ENCODE measurements at places on chromosomes 2 and 18.

GRCh38 chr18:58168221-58168620, 124.2 kb downstream of the NEDD4L start:
- DNase-seq: no peak

DNA sequence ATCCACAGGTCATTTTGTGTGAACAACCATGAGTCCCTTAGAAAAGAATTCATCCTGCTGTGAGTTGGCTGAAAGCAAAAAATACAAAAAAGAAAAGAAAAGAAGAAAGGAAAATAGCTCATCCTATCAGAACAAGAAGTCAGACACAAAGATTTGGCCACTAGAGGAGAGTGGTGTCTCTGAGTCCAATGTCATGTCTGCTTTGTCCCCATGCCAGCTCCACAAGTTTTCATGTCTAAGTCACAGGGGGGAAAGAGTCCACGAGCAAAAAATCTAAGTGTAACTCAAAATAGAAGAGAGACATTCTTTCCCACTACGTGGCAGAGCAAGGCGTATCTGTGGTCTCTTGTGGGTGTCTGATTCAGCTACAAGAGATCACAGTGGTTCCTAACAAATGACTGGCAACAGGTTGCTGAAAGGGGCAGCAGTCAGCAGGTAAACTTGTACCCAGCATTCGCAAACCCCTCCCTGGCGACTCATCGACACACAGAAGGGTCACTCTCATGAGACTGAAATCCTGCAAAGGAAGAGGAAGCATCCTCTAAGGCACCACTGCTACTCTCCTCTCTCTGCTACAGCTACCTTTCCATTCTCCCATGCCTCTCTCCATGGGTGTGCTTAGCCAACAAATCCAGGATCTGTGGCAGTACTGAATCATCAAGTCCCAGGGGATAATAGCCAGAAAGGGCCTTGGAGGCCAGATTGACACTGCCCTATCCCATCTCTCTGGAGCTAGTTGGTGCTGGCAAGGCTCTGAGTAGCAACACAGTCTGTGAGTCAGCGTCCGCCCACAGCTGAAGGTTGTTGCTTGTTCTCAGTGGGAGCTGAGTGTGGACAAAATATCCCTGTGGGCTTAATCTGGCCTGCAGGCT, 123.0 kb upstream of the SLC39A10 start:
- DNase-seq: peak; percentile 54

DNA sequence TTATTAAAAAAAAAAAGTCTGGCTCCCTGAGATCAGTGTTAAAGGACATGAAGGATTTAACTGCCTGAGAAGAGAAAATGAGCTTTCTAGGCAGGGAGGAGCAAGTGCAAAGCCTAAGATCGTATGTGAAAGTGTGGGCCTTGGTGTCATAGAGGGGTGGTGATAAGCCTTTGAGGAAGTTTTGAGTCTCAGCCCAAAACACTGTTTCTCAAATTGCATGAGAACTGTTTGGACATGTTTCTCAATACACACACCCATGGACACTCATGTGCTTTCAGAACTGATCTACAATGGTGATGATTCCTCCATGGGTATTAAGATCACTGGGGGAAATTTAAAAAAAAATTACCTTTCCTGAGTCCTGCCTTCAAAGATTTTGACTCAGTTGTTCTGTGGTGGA, 336.7 kb upstream of the RND3 start:
- DNase-seq: no peak

DNA sequence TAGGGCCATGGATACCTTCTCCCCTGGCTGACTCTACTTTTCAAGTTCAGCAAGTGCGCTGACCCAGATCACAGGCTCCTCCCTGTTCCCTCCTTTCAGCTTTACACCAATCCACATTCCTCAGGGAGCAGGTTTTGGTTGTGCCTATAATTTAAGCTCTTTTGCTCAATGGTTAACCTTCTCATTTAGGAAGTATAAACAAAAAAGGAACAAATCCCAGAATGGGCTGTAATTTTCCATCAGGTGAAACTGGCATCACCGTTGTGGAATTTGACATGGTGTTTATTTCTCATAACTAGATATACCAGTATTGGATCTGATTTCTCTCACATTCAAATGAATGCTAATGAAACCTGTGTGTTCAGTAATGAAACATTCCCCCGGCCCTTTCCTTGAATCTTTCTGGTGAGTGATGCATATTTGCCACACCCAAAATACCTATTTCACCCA, 13.6 kb downstream of the STRN start:
- DNase-seq: no peak

DNA sequence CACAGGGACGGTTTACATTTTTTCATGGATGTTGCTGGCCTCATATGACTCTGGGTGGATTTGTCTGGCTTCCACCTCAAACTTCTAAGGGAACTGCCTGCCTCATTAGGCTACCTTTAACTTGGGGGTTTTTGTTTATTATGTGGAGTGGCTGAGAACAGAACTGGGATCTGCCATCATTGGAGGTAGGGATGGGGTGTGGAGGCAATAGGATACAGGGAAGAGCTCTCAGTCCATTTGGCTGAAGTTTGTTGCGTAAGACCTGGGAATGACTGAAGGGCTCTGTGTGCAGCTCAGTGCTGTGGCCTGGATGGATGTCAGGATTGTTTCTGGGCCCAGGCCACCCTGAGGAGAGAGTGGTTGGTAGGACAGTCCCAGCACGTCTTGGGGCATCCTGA, 31.2 kb downstream of the ASB1 start:
- DNase-seq: no peak

- DNase-seq: no peak
These were observed 232.6 kb upstream of the PXDN start for GRCh38 chr2:1976728-1977416.

- no peak for DNase-seq
These were observed 30.2 kb downstream of the ARHGAP25 start for GRCh38 chr2:68764806-68765311.

DNA sequence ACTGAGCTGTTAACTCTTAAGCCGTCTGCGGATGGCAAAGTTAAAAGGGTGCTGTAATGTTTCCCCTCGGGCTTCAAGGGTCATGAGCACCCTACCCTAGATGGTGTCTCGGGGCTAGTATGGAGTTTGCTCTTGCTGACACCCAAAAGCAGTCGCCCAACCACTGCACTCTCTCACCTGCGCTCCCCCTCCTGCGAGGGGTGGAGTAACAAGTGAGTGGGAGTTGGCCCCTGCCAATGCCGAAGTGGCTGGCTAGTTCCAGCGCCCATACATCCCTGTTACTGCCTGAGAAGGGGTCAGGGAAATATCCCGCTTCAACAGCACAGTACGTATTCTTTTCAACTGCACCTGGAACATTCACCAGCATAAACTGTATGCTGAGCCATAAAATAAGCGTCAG, 47.5 kb downstream of the FAM117B start:
- no peak for DNase-seq

DNA sequence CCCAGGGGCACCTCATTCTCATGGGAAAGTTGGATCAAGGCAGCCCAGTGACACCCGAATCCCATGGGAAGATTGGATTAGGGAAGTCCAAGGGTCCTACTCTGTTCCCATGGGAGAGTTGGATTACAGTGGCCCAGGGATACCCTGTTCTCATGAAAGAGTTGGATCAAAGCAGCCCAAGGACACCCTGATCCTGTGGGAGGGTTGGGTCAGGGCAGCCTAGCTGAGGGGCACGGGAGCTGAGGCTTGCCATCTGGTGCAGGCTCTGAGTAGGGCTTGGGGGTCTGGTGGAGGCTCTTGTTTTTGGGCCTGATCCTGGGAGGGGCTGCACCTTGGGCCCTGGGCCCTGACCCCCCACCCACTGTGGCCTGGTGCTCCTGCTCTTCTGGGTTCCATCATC, 87.1 kb downstream of the ACKR3 start:
- no peak for DNase-seq

DNA sequence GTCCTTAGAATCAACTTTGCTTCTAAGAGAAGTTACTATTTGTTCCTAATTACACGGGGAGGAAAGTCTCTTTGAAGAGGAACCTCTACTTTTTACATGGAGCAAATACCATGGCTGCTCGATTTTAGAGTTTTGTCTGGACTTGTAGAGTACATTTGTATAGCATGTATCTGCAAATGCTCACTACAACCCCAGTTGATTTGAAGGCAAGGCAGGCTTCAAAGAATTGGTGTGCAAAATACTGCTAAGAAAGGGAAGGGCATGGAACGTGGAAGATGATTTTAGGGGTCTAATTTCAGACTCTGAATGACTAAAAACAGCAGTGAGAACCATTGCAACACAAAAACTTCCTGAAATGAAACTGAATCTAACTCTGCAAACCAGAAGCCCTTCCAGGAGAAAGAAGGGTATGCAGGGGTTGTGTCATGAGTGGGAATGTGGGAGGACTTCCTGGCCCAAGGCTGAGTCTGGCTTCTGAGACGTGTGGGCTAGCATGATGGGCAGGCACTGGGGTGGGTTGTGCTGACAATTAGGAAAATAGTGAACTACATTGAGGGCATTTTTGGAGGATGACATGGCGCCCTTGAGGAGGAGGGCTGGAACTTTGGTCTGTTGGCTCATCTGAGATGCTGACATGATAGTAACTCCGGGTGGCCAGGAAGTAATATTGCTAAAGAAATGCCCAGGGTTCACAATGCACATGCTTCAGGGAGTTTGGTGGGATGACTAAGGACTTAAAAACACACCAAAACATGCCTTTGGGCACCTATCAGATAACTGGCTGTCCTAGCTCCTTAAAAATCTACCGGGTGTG, 18.9 kb upstream of the IL1R2 start:
- DNase-seq: no peak

- DNase-seq: no peak
These were observed 16.2 kb downstream of the TOGARAM2 start for GRCh38 chr2:28997237-28997846.

DNA sequence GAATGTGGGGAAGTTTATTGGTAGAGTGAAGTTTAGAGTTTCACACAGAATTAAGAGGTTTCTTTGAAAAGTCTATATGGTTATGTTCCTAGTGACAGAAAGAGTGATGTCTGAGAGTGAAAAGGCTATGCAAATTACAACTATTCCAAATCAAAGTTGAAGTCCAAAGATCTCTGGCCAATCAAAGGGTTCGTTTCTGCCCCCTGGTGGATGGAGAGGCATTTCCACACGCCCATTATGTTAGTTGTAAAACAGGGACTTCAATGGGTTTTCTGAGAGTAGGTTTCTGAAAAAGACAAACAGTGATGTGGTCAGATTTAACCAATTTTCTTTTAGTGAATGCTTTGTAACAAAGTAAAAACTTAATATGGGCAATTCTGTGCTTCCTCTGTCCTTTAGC, 441.5 kb upstream of the POU3F3 start:
- DNase-seq: no peak

GRCh38 chr2:210009896-210010295, 7.5 kb downstream of the RPE start:
- DNase-seq: no peak

- no peak for DNase-seq
These were observed 188.2 kb downstream of the PRKCE start for GRCh38 chr2:45839508-45840251.

- DNase-seq: no peak
These were observed 53.6 kb upstream of the RNF152 start for GRCh38 chr18:61946449-61946848.

- no peak for DNase-seq
These were observed 117.5 kb upstream of the MEIS1 start for GRCh38 chr2:66317268-66317890.

DNA sequence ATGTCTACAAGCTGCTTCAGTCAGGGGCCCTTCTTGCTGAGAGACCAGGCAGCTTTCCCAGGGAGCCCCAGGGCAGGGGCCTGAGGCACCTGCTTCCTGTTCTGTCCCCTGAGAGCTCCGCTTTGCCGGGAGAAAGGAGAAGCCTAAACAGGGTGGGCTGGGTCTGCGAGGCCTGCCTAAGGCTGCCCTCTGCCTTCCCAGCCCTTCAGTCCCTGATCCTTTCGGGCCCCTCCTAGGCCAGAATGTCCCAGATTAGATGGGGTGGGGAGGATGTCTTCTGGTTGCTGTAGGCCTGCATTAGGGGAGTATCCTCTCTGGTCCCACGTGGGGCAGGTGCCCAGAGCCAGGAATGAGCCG, 72.4 kb downstream of the TGOLN2 start:
- no peak for DNase-seq

- no peak for DNase-seq
These were observed 43.4 kb upstream of the SEC11C start for GRCh38 chr18:59096098-59096789.

- DNase-seq: no peak
These were observed 46.7 kb upstream of the ITGA6 start for GRCh38 chr2:172380436-172381274.

- DNase-seq: no peak
These were observed 14.9 kb upstream of the FAP start for GRCh38 chr2:162258169-162258568.

- no peak for DNase-seq
These were observed 38.8 kb downstream of the EPHA4 start for GRCh38 chr2:221533299-221533698.

GRCh38 chr18:69557282-69557681, 156.6 kb downstream of the DOK6 start:
- no peak for DNase-seq

- DNase-seq: no peak
These were observed 51.6 kb upstream of the ZNF532 start for GRCh38 chr18:58813105-58813504.

DNA sequence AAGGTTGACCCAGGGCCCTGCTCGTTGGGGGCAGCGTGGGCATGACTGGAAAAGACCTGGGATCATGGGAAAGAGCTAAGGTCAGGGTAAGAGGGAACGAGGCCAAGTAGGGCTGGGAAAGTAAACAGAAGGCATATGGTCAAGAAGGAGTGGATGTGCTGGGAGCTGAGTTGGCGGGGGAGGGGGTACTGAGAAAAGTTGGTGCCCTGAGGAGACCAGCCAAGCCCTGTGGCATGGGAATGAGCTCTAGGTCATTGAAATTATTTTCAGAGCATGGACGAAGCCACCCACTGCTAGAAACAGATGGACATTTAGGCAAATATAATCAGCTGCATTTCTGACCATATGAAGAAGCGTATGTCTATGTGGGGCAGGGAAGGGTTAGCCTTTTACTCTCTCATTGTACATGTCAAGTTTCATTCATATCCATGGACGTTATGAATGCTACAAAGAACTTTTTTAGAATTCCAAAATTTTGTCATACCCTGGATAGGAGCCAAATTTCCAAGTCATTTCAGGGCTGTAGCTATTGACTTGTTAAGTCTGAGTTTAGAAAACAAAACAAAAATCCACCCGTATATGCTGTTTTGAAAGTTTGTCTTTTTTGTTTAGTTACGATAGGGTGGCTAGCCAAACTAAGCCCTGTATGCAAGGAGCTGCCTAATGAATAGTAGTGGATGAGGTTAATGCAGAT, 19.1 kb downstream of the MAPRE2 start:
- no peak for DNase-seq

- no peak for DNase-seq
These were observed 253.0 kb upstream of the CNTNAP5 start for GRCh38 chr2:123771928-123772632.

Data from stimulated activated CD4-positive, alpha-beta T cell treated with anti-CD3 and anti-CD28 coated beads, TNF-alpha, amount 100 ng/mL, for 1 hour (primary cell).